ENCODE measurements at places on chromosomes 16 and 17.

- DNase-seq, result no peak
These were observed 112.0 kb upstream of the METRNL start for GRCh38 chr17:82967268-82968032.

GRCh38 chr16:54283725-54284318 lies 2.8 kb downstream of the IRX3 start:
- DNase-seq, result no peak

DNA sequence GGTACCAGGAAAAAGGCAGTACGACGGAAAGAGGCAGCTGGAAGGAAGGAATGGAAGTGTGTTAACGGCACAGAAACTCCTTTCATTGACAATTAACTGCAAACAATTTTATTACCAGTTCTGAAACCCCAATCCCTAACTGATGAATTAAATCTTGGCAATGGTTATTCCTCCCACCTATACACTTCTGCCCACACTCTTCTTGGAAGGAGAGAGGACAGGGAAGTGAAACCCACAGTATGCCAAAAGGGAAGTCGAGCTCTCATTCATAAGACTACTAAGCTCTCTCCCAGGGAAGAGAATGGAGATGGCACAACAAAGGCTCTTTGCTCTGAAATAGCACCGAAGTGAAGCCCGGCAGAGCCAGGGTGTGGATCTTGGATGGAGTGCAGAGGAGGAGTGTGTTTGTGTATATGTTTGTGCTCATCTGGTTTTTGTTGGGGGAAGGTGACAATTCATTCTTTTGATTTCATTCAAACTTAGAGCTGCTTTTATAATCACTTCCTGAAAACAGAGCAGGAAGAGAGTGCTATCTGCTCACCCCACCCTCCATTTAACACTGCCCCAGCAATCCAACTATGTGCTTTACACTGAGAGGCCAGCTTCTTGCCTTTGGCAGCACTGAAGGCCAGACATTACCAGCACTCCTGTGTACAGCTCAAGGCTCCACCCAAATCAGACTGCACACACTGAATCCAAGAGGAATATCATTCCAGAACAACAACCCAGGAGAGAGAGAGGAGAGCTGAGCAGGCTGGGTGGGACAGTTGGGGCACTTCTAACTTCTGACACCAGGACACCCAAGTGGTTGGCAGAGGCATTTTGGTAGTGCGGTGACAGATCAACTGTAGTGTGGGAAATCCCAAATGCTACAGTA lies 68.7 kb downstream of the HIC1 start:
- DNase-seq, result no peak

GRCh38 chr16:74296104-74296431 lies 546 bp upstream of the PSMD7 start:
- no peak for DNase-seq

- DNase-seq, result peak; percentile 41
These were observed at the start of gene PKMYT1 for GRCh38 chr16:2980227-2981176. Gene PKMYT1, minus strand, starts transcription at chr16:2980446. Its CDS starts 789 bp downstream, at chr16:2979657.

GRCh38 chr17:72491102-72491501 lies 370.3 kb downstream of the SOX9 start:
- DNase-seq, result no peak

DNA sequence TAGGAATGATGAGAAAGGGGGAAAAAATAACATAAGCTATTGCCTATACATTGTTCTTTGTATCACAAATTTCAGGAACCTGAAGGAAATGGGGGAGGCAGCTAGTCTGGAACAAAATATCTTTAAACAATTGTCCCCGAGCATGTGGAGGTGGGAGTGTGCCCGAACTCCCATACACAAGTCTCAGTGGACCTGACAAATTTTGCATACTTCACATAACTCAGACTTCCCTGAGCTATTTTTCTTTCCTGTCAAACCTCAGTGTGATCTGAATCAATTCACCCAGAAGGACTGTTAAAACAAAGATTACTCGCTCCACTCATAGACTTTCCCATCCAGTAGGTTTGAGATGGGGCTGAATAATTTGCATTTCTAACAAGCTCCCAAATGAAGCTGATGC lies 1.6 kb upstream of the XPO6 start:
- no peak for DNase-seq

DNA sequence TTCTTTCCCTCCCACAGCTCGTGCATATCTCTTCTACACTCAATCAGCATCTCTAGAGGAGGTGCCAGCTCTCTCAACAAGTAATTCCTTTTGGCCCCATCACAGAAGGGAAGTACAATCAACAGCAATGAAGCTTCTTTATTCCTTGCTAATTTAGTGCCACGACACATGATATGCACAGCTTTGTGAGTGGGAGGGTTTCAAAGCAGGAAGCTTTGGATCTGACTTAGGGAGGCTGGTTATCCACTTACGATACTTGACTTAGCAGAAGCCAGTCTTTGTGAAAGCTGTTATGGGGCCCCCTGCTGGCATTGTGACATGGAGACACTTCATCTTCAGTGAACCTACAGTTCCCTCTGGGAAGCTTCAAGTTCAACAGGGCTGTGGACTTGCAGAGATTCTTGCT lies 81.0 kb downstream of the TMEM100 start:
- DNase-seq, result peak; percentile 22

- no peak for DNase-seq
These were observed at the start of gene CDH5 for GRCh38 chr16:66366433-66367299. Gene CDH5, plus strand, starts transcription at chr16:66366691. Its CDS starts 12,647 bp downstream, at chr16:66379338.

DNA sequence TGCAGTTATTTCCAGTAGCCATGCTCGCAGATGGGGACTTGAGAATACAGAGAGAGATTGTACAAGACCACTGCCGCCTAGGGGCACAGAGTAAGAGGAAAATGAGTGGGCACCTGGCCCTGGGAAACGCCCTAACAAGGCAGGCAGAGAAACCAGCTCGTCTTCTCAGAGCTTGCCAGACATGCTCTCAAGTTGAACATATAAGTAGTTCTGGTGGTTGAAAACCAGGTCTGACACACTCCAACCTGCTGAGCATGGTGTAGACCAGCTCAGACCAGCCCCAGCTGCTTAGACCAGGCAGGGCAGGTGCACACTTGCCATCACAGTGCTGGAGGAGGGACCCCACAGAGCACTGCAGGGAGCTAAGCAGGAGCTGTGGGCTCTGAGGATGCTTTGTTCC lies 250.5 kb downstream of the CPPED1 start:
- no peak for DNase-seq

DNA sequence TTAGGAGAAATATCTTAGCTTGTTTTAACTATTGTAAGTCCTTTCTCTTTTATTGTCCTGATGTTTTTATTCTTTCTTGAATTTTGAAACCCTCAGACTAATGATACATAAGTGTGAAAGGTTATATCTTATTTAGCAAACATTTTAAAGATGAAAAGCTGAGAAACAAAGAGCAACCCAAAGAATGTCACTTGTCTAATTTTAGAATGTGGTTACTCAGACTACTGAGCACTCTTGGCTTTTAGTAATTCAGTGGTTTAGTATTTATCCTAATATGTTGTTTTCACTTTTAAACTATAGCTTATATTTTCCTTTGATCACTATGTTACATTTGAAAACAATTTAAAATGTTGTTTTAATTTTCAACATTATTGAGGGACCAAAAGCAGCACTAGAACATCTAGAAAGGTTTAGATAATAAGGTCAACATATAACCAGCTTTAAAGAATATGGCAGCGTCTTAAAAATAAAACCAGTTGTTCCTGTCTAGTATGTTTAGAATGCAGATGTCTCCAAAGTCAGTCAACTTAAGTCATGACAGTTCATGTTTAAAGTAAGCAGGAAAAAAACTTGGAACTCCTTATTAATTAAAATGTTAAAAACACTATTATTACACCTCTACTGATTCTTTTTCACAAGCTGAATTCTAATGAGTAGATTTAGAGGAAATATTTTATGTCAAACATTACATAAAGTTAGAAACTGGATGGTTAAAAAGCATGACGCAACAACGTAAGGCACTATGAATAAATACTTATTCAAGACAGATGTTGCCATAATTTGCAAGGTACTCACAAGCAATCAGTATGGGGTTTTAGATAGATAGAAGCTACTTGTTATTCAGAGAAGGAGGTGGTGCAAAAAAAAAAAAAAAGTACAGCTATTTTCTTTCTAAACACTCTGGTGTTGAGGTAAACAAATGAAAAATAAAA lies 2.4 kb downstream of the MBTD1 start:
- DNase-seq, result no peak

DNA sequence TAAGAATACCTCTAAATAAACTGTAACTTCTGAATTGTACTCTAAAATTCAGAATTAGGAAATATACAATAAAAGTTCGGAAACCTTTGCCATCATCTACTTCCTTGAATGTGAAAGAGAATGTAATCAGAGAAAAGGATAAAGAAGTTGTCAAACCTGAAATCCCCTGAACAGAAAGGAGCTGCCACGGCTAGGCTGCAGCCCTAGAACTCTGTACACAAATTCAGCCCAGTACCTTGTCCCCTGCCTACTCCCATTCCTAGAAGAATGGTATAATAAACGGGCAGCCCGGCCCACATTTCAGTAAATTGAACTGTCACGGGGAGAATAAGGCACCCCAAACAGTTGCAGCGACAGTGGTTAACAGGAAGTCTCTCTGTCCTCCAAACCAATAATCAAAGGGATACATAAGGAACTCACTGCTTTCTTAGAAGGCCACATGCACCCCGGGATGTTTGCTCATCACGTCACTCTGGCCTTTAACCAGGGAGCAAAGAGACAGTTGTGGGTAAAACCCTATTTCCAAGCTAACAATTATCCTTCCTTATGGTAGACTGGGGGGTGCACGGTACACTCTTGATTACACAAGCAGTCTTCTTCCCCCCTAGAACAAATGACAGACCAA lies 24.3 kb upstream of the RFFL start:
- no peak for DNase-seq

DNA sequence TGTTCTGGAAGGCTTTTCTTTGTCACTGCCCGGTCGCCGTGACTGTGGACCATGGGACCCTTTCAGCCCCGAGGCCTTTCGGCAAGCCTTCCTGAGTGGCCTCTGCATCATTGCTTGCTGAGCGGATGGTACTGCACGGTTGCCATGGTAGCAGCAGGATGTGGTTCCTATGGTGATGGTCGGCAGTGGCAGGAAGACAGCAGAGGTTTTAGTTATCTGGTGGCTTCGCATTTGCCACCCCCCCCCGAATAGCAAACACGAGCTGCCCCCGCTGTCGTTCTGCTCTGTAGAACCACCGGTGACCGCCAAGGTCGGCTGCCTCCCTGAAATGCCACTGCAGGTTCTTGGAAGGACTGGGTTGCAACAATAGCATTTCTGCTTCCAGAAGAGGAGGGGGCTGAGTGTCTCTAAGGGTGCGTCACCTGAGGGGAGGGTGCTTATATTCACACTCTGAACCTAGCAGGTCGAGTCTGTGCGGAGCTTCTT lies 76.6 kb downstream of the CMIP start:
- no peak for DNase-seq

- DNase-seq, result no peak
These were observed 308.1 kb upstream of the ZFHX3 start for GRCh38 chr16:73355981-73356380.

GRCh38 chr16:69845181-69845580 lies 83.0 kb downstream of the WWP2 start:
- DNase-seq, result no peak

DNA sequence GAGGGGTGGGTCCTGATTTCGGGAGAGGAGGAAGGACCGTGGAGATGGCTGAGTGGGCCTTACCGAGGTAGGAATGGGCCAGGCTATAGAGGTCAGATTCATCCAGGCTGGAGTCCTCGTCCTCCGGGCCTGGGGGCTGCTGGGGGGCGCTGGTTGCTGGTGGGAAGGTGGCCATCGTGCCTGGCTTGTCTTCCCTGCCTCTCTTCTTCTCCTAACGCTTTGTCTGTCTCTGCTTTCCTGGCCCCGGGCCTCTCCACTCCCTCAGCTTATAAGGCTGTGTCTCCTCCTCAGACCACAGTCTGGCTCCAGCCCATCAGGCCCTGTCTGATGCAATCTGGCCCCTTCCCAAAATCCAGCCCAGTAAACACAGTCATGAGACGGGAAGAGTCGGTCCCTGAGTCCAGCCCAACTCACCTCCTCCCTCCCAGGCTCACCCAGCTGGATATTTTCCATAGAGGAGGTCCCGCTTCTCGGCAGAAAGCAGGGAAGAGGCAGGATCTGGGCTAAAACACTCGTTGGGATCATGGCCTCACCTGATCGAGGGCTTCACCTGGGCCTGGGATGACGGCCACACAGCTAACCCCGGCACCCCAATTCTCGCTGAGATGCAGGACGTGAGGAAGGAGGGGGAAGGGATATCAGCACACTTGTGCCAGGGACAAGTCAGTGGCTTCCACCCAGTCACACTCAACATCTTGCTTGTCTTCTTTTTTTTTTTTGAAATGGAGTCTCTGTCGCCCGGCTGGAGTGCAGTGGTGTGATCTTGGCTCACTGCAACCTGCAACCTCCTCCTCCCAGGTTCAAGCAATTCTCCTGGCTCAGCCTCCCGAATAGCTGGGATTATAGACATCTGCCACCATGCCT lies at the start of gene NUPR1:
Gene NUPR1, minus strand, starts transcription at position 242 of the 864 bp plus-strand sequence. Its CDS starts 67 bp downstream, at position 175.
- peak; percentile 71 for DNase-seq

DNA sequence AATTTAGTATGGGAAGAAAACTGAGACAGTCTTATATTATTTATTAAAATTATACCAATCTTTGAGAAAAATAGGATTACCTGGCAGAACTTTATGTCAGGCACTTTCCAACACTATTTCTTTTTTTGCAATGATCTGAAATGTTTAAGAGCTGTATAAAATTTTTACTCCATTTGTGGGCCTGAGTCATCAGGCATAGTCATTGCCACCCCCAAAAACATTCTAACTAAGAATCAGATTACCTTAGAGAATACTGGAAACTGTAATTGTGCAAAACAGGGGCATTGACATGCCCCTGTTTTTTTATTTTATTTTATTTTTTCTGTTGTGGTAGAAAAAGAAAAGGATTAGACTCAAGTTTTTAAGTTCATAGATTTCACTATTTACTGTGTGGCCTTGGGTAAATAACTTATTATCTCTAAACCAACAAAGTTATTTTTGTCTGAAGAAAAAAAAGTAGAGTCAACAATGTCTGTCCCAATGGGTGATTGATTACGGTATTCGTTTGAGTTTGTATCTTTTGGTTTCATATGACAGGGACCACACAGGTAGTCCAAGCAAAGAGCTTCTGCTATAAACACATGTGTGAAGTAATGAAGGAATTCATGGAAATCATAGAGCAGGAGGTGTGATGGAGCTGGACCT lies 24.6 kb downstream of the VAT1L start:
- no peak for DNase-seq

- DNase-seq, result no peak
These were observed 307.1 kb downstream of the TMEM114 start for GRCh38 chr16:8283195-8283594.

- no peak for DNase-seq
These were observed 14.5 kb downstream of the GRB2 start for GRCh38 chr17:75390982-75391381.

DNA sequence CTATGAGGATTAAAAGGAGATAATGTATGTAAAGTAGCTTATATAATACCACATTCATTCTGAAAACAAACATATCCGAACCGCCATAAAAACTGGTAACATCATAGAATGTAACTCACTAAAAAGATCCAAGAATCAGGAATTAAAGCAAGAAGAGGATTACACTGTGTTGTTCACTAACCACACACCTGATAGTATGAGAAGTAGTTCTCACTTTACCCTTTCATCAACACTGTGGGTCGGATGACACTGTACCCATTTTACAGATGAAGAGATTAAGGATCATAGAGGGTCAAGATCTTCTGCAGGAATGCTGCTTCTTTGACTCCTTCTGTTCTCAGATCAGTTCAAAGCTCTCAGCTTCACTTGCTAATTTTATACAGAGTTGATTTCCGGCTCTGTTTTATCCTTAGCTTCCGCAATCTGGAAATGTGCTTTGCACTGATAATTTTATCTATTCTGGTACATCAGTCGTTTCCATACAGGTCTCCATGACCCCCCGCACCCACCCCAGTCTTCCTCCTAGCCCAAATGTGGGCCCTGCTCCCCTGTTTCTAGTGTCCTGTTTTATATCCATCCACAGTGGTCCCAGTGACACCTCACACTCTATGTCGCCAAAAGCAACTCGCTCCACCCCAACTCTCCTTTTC lies 288.6 kb upstream of the CCL2 start:
- no peak for DNase-seq

Data from DMS 273 treated with DMSO at 0.1 percent for 48 hours (cell line).